ENCODE measurements at places on chromosomes 7 and 10.

GRCh38 chr10:44198096-44198779, 186.7 kb downstream of the CXCL12 start:
- no peak for DNase-seq

- DNase-seq, result no peak
Observed at GRCh38 chr7:98875501-98875900, 2.8 kb upstream of the TRRAP start.

- no peak for DNase-seq
Observed at GRCh38 chr7:40629891-40630290, 495.1 kb downstream of the SUGCT start.

GRCh38 chr10:97140902-97141745, 44.6 kb downstream of the SLIT1 start:
- no peak for DNase-seq

GRCh38 chr7:46545790-46546189, 624.7 kb upstream of the IGFBP3 start:
- no peak for DNase-seq

- no peak for DNase-seq
Observed at GRCh38 chr10:72264536-72264935, 9.2 kb upstream of the DDIT4 start.

DNA sequence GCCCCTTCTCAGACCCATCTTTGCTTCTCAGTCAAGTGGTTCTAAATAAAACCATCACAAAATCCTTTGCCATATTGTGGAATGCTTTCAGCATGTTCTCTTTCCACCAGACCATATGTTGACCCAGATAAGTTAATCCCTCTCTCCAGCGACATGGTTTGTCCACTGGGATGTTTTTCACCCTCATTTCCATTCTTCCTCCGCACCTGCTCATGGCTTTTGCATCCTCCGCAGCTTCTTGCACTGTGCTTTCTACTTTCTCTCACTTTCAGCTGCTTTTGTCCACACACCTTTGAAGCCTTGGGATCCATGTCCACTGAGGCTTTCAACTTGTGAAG, 52.3 kb upstream of the WAC start:
- no peak for DNase-seq

DNA sequence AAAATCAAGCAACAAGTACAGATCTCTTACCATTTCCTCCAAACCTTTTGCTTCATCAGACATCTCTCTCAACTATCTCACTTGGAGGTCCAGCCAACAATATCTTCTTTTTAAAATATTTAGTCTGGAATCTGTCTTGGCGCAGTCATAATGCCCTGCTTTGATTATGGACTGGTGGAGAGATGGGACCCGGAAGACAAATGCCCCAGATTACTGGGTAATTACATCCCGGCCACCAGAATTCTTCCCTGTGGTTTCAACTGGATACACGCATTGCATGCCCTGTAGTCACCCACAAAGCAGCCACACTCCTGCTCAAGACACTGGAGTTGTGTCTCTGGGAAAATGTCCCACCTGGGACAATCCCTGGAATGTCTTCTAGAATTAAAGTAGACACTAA, 65.5 kb downstream of the BPGM start:
- DNase-seq, result no peak

DNA sequence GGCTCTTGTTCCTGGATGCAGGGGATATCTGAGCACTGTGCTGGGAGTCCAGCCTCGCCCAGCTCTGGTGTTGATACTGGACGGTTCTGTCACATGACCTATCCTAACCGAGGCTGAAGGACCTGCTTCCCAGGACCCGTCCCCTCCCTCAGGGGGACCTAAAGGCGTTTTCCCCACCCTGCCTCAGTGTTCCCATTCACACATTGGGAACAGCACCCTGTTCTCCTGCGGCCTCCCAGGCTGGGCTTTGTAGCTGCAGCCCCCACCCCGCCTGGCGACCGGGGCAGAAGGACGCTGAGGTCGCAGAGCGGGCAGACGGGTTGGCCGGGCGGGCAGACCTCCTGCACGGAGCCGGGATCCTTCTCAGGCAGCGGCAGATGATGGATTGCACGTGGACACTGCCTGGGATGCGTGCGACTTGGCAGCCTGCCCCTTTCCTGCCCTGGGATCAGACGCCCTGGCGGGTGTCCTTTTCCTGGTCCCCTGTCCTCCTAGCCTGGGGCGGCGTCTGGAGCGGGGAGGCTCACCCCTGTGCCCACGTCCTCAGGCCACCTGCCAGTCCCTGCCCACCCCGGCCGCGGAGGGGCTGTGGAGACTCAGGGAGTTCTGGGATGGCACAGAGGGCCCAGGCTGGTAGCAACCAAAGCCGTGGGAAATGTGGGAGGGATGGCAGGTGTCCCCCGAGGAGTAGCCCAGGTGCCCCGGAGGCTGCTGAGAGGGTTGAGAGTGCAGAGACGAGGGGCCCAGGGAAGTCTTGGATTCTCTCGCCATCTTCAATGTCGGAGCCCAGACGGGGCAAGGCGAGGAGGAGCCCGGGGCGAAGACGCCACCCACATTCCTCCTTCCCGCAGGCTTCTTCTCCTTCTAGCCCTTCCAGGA, 17.2 kb upstream of the PSMG3 start:
- DNase-seq, result no peak
